PC-3 (cell line): ENCODE measurements at places on chromosomes 5 and 9. TPM values are rescaled to one million over a fixed set of nuclear protein-coding genes. Genes with fewer than 3 reads are reported as not detected.

GRCh38 chr9:21831841-21832509 is 29.5 kb downstream of the MTAP start:
- no peaks in the 10 kb centered on the region for H3K27me3 ChIP-seq
- H3K4me3 ChIP-seq: no peak overlapping the region
- peak; percentile 59 for DNase-seq
- H3K4me1 ChIP-seq: peaks cover 65% of the 10 kb centered on the region

- no peak overlapping the region for H3K27ac ChIP-seq
- no peak overlapping the region for H3K4me3 ChIP-seq
- no peak for DNase-seq
- no peaks in the 10 kb centered on the region for H3K36me3 ChIP-seq
- H3K27me3 ChIP-seq: no peaks in the 10 kb centered on the region
Measured at GRCh38 chr9:1443450-1443849, 393.3 kb downstream of the DMRT2 start.

DNA sequence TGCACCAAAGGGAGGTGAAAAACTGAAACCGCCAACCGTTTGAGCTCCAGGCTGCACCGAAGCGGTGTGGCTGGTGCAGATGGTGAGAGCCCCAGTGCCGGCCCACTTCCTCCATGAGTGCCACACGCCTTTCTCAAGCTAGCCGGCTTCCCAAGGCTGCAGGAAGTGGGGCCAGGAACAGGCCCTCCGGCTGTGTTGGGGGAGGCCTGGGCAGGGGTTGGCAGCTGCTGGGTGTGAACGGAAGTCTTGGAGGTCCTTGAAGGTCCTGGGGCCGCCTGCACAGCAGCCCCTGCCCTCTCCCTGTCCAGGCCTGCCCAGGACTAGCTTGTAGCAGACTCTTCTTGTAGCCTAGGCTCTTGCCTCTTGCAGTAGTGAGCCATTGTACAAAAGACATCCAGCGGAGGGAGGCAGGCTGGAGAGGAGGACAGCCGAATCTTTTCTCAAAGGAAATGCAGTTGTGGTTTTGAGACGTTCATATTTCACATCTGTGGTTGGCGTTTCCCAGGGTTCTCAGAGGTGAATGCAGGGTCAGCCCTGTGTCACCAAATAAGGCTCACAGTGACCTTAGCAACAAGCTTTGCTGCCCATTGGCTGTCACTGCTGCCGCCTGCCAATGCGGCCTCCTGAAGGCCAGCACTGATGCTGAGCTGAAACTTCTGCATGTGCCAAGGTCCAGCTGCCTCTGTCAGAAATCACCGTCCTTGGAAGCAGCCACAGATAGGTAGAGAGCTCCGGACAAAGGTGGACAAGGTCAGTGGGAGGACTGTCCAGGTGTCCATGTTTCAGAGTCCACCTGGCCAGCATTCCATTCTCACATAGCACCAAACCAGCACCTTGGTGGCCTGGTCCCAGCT is 23.9 kb downstream of the IRF1 start:
- no peaks in the 10 kb centered on the region for H3K36me3 ChIP-seq
- H3K27ac ChIP-seq: no peak overlapping the region
- H3K4me3 ChIP-seq: no peak overlapping the region
- no peaks in the 10 kb centered on the region; the same call in 1 of the 2 replicates for H3K4me1 ChIP-seq
- no peaks in the 10 kb centered on the region for H3K27me3 ChIP-seq

- no peaks in the 10 kb centered on the region for H3K36me3 ChIP-seq
- no peak overlapping the region for H3K27ac ChIP-seq
- no peaks in the 10 kb centered on the region for H3K27me3 ChIP-seq
- H3K4me1 ChIP-seq: peaks cover 16% of the 10 kb centered on the region
- no peak overlapping the region for H3K4me3 ChIP-seq
- DNase-seq: no peak
Measured at GRCh38 chr9:100377015-100377414, 24.3 kb upstream of the TEX10 start.

DNA sequence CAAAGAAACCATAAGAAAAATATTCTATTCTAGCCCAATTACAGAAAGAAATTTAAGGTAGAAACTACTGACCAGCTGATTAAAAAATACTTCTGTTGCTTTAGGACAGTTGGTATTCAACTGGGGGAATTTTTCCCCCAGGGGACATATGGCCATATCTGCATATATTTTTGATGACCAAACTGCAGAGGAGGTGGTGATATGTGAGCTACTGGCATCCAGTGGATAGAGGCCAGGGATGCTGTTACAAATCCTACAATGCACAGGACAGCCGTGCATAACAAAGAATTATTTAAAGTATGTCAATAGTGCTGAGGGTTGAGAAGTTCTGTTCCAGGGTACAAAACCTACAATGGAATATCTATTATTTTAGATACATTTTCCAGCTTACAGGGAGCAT is 24.0 kb downstream of the ZFR start:
- H3K36me3 ChIP-seq: peaks cover 26% of the 10 kb centered on the region; the same call in 1 of the 2 replicates
- no peak overlapping the region for H3K27ac ChIP-seq
- H3K27me3 ChIP-seq: no peaks in the 10 kb centered on the region
- H3K4me1 ChIP-seq: no peaks in the 10 kb centered on the region
- H3K4me3 ChIP-seq: no peak overlapping the region

DNA sequence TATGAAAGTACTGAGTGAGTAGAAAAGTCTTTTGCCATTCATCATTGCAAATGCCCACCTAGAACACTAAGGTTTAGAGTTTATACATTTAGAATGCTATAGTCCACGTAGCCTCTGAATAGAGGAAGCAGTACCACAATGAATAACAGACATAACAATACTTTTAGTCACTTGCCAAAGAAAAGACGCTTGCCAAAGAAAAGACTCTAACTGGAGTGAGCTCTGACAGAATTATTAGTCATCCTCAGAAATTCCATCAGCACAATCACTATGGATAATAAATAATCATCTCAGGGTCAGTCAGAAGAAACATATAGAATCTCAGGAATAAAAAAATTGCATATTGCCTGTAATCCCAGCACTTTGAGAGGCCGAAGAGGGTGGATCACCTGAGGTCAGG is 168.5 kb upstream of the TARS1 start:
- peak overlapping the region; percentile 71 for H3K27ac ChIP-seq
- DNase-seq: peak; percentile 98
- H3K27me3 ChIP-seq: no peaks in the 10 kb centered on the region
- H3K4me1 ChIP-seq: peaks cover 19% of the 10 kb centered on the region
- no peaks in the 10 kb centered on the region for H3K36me3 ChIP-seq

DNA sequence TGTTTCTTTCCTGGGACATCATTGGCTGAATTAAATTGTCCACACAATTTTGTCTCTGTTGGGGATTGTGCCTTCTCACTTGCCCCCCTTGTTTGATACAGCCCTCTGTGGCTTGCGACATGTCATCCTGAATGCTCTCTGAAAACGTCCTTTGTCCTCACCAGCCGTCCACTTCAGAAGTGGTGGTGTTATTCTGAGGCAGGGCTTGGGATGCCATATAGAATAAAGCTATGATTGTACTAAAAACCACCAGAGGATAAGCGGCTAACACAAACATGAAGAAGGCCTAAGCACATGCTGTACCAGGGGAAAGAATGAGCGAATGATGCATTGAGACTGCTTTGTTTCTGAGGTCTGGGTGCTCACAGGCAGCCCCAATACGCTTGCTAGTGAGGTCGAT is 3.5 kb upstream of the SNX30 start:
- H3K4me1 ChIP-seq: peaks cover 9% of the 10 kb centered on the region
- DNase-seq: no peak
- no peaks in the 10 kb centered on the region for H3K36me3 ChIP-seq
- no peaks in the 10 kb centered on the region for H3K27me3 ChIP-seq

GRCh38 chr5:82676661-82677060 is 398.5 kb upstream of the RPS23 start:
- no peak for DNase-seq
- no peak overlapping the region for H3K4me3 ChIP-seq
- no peak overlapping the region for H3K27ac ChIP-seq
- H3K36me3 ChIP-seq: no peaks in the 10 kb centered on the region
- H3K4me1 ChIP-seq: no peaks in the 10 kb centered on the region

- no peak overlapping the region for H3K4me3 ChIP-seq
- H3K36me3 ChIP-seq: peaks cover 3% of the 10 kb centered on the region; the same call in 1 of the 2 replicates
- peak; percentile 99 for DNase-seq
Measured at GRCh38 chr5:16812911-16813310, 123.2 kb downstream of the MYO10 start.

- peaks cover 70% of the 10 kb centered on the region for H3K4me1 ChIP-seq
- no peak for DNase-seq
- peak overlapping the region; percentile 39 for H3K4me3 ChIP-seq
- no peaks in the 10 kb centered on the region for H3K36me3 ChIP-seq
Measured at GRCh38 chr5:107572715-107573368, 97.9 kb downstream of the EFNA5 start.

GRCh38 chr5:170273968-170274710 is 23.4 kb downstream of the LCP2 start:
- H3K27me3 ChIP-seq: no peaks in the 10 kb centered on the region
- no peaks in the 10 kb centered on the region for H3K4me1 ChIP-seq
- no peaks in the 10 kb centered on the region for H3K36me3 ChIP-seq

- H3K4me1 ChIP-seq: no peaks in the 10 kb centered on the region
- H3K27ac ChIP-seq: no peak overlapping the region
- H3K27me3 ChIP-seq: no peaks in the 10 kb centered on the region
- DNase-seq: no peak
Measured at GRCh38 chr9:119963258-119963797, 594.1 kb upstream of the BRINP1 start.

DNA sequence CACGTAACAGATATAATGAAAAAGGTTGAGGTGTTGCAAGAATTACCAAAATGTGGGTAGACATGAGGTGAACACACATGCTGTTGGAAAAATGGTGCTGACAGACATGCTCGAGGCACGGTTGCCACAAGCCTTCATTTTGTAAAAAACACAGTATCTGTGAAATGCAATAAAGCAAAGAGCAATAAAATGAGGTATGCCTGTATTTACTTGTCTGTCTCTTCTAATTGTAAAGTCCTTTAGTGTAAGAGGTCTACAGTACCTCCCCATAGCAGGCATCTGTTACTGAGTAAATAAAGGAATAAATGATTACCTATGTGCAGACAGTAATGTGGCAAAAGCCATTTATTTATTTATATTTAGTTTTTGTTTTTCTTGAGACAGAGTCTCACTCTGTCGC is 3.0 kb upstream of the CAST start:
- H3K27me3 ChIP-seq: no peaks in the 10 kb centered on the region
- 0 out of 2 replicates have a peak overlapping the region, but pooled peaks have one; percentile 96 for H3K27ac ChIP-seq
- no peak for DNase-seq

DNA sequence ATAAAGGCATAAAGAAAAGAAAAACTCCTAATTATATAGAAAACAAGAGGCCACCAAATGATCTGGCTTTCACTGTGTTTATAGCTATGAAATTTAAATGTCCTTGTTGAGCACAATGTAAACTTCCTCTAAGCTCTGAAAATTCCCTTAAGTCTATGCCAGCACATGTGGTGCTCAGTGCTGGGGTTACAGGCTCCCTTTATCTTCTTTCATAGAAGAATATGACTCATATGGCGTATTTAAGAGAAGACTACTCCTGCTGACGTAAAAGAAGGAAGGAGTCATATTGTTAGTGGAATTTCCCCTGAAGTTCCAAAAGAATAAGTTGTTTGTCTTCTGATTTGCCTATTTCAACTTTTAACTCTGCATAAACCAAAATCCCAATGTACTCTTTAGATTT is 30.4 kb downstream of the RNF145 start:
- peaks cover 47% of the 10 kb centered on the region for H3K4me1 ChIP-seq
- H3K36me3 ChIP-seq: no peaks in the 10 kb centered on the region; the same call in 1 of the 2 replicates
- DNase-seq: peak; percentile 81

- no peak overlapping the region for H3K27ac ChIP-seq
- H3K4me1 ChIP-seq: peaks cover 45% of the 10 kb centered on the region
- H3K4me3 ChIP-seq: no peak overlapping the region
- H3K36me3 ChIP-seq: peaks cover 4% of the 10 kb centered on the region
- no peak for DNase-seq
Measured at GRCh38 chr9:95027914-95028852, 289.3 kb downstream of the FANCC start.

DNA sequence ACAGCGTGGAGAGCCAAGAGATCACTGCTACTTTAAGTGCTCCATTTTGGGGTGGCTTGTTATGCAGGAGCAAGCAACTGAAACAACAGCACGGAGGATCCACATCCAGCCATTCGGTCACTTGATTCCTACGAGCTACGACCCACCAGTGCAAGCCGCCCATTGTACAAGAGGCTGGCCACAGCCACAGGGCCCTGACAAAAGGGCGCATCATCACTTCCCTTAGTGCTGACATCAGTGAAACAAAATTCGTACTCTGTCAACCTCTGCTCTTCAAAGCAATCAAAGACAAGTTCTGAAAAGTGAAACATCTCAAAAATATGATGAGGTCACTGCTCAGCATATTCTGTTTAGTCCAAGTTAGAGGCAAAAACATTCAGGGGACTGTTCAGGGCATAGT is 168.4 kb downstream of the GADD45G start:
- no peak overlapping the region for H3K4me3 ChIP-seq
- no peaks in the 10 kb centered on the region for H3K36me3 ChIP-seq
- H3K27me3 ChIP-seq: peaks cover 26% of the 10 kb centered on the region
- H3K27ac ChIP-seq: no peak overlapping the region

GRCh38 chr5:77718934-77719610 is 57.1 kb downstream of the TBCA start:
- H3K4me3 ChIP-seq: no peak overlapping the region
- DNase-seq: no peak
- no peaks in the 10 kb centered on the region for H3K4me1 ChIP-seq
- H3K27ac ChIP-seq: no peak overlapping the region

DNA sequence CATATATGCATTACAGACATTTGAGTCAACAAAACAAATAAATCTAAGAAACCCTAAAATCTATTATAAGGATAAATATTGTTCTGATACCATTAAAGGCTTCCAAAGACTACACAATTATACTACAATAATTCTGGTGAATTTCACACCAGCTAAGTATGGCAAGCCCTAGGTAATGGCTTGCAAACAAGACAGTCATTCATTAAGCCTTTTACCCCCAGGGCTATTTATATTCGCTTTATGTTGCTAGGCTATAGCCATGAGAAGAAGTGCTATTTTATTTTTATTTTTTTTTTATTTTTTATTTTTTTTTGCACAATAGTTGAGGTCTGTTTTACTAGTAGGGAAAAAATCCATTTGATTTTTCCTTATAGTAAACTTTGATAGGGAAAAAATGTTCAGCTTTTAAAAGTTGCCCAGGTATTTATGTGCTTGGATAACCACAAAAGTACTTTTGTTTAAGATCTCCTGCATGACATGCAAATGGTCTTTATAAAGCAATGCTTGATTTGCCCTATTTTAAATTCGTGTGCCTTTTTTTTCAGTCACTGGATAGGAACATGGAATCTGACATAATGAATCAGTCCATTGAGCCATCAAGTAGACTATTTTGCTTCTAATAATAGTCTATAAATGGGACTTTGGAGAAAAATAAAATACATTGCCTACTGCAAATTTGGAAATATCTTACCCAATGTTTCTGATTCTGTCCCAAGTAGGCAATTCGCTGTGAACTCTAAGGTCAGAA is 946.3 kb upstream of the COX7C start:
- H3K4me3 ChIP-seq: no peak overlapping the region
- H3K4me1 ChIP-seq: no peaks in the 10 kb centered on the region
- H3K36me3 ChIP-seq: 0 out of 2 replicates have a peak, but pooled peaks cover 3% of the 10 kb centered on the region
- H3K27ac ChIP-seq: no peak overlapping the region

The FAM169A gene
- total RNA-seq: 10.6 and 11.2 TPM in 2 replicates

The GDA gene
- not detected in 2 replicates for total RNA-seq

The IFNW1 gene
- not detected in 2 replicates for total RNA-seq

The SH3GL2 gene
- total RNA-seq: 1.4 and 2.9 TPM in 2 replicates
